Cardiac atrium fibroblast (primary cell): ENCODE measurements at places on chromosomes 1 and 21. TPM values are rescaled to one million over a fixed set of nuclear protein-coding genes. Genes with fewer than 3 reads are reported as not detected.

TNFAIP8L2 gene
- not detected in 2 replicates for total RNA-seq

PFKFB2 gene
- 0.72 and 2.4 TPM in 2 replicates for total RNA-seq

NBPF3 gene
- total RNA-seq: 6.5 and 7.6 TPM in 2 replicates

FAM163A gene
- total RNA-seq: not detected in 2 replicates

ANXA9 gene
- not detected in 2 replicates for total RNA-seq

AKIRIN1 gene
- 38.9 and 39.5 TPM in 2 replicates for total RNA-seq

GSTM5 gene
- total RNA-seq: 0.49 TPM in 1 of 2 replicates, not detected in the other

CLDN17 gene
- not detected in 2 replicates for total RNA-seq

CFHR4 gene
- not detected in 2 replicates for total RNA-seq

HPCA gene
- not detected in 2 replicates for total RNA-seq

OR2T35 gene
- total RNA-seq: not detected in 2 replicates

S100A9 gene
- total RNA-seq: not detected in 2 replicates

GPR3 gene
- total RNA-seq: 0.18 and 0.32 TPM in 2 replicates

PLA2G2E gene
- not detected in 2 replicates for total RNA-seq

CELA3B gene
- not detected in 2 replicates for total RNA-seq

HCN3 gene
- under 0.01 and 0.90 TPM in 2 replicates for total RNA-seq
